ENCODE measurements at places on chromosomes 12 and 14.

- no peak for DNase-seq
Observed at GRCh38 chr12:98770230-98770629, 125.1 kb downstream of the APAF1 start.

DNA sequence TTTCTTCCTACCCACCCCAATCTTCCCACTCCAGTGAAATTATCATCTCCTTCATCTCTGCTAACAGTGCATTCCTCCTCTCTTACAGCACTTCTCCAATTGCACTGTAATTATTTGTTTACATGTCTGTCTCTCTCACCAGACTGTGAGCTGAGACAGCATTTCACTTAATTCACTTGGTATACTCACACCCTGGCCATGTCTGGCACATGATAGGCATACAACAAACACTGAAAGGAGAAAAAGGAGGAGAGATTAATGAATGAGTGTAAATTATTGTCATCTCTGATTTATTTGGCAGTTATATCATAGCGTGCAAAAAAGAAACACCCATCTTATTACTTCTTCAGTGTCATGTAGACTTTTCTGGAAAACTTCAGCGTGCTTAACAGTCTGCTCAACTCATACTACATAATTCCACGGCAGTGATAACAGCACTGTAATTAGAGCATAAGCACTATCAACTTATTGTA is 452.3 kb downstream of the ADAMTS20 start:
- DNase-seq, result no peak

DNA sequence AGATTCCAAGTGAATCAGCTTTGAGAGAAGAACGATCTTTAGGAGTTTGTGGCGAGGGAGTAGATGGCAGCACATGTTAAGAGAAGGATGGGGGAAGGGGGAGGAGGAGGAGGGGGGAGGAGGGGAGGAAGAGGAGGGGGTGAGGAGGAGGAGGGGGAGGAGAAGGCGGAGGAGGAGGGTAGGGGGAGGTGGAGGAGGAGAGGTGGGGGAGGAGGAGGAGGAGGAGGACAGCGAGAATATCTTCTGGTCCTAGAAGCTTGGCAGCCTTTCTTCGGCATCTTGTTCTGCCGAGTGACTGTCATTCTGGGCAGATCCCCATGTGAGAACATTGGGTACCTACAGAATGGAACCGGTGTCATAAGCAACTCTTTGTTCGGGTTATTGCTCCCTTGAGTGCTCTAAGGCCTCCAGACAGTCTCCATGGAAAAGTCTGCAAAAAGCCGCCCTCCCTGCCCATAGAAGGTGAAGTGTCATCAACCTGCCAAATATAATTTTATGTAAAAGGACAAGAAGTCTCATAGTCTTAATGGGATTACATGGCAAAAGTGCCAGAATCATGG is 6.9 kb downstream of the RFC5 start:
- DNase-seq, result no peak

- DNase-seq, result peak; percentile 51
Observed at GRCh38 chr14:105989566-105990302, 463.4 kb downstream of the TMEM121 start.

GRCh38 chr12:79344855-79345847 is 345.6 kb downstream of the PAWR start:
- no peak for DNase-seq

DNA sequence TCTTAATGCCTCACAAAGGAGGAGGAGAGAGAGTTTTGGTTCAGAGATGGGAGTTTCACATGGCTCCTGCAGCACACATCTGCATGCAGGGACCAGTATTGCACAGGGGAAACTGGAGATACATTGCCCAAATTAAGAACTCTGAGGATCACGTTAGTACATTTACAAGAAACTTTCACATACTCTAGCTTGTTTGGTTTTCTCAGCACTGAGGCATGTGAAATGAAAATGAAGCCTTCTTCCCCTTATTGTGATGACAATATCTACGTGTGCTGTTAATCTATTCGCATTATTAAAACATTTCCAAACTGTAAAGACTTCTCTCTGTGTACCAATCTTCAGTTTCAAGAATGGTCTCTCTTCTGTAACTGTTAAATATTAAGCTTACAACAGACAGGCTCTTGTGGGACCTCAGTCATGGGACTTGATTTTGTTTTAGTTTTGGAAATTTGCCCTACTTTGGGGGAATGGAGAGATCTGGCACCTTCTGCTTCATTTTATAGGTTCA is 124.7 kb downstream of the DAAM1 start:
- DNase-seq, result no peak

GRCh38 chr14:105091517-105092170 is 26.4 kb upstream of the GPR132 start:
- DNase-seq, result no peak

DNA sequence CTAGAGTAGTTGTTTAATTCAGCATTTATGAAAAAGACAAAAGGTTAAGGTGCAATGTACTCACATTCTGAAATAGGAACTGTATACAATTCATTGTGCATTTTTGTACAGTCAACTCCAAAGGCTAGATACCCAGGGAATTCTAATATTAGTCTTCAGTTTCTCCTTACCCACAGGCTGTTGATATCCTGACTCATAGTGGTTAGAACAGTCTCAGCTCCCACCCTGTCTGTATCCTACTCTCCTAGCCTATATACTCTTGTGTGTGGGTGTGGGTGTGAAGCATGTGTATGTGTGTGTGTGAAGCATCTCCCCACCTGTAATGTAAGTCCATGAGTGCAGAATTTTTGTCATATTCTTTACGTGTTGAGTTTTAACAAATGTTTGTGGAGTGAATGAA is 229.5 kb downstream of the NAV3 start:
- no peak for DNase-seq

GRCh38 chr12:14892726-14893505 is 7.3 kb upstream of the MGP start:
- no peak for DNase-seq

DNA sequence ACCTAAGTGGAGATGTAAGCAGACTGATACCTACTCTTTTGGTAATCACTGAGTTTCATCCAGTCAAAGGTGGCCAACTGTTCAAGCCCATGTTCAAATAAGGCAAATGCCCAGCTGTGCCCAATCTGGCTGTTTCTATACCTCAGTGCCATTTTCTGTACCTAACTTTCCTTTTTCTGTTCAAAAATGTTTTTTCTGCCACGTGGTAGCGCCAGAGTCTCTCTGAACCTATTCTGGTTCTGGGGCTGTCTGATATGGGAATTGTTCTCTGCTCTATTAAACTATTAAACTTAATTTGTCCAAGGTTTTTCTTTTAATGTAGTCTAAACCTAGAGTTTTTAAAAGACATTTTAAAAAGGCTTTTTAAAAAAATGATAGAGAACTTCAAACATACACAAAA is 391.2 kb downstream of the NOVA1 start:
- DNase-seq, result no peak

DNA sequence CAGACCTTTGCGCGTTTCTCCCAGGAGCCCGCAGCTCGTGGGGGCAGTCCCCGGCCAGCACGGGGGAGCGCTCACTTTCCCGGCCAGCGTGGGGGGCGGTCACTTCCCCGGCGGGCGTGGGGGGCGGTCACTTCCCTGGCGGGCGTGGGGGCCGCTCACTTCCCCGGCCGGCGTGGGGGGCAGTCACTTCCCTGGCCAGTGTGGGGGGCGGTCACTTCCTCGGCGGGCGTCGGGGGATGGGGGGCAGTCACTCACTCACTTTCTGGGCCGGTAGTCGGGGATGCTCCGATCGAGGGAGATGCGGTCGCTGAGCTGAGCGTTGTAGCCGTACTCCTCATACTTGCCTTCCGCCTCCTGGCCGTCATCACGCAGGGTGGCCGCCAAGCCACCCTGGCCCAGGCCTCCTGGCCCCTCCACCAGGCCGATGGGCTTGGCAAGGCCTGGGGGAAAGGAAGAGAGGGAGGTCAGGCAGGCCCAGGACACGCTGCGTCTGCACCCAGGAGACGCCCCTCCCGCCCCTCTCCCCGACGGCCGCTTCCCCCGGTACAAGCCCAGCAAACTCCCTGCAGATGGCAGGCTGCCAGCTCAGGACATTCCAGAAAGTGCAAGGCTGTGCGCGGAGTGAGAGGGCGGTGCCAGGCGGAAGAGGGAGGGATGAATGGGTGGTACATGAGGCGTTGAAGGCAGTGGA is 43.3 kb downstream of the GALNT9 start:
- DNase-seq, result no peak

GRCh38 chr14:101713621-101714349 is 47.7 kb upstream of the PPP2R5C start:
- DNase-seq, result peak; percentile 81

- peak; percentile 84 for DNase-seq
Observed at GRCh38 chr12:10395390-10395998, 5.7 kb upstream of the KLRK1 start.

DNA sequence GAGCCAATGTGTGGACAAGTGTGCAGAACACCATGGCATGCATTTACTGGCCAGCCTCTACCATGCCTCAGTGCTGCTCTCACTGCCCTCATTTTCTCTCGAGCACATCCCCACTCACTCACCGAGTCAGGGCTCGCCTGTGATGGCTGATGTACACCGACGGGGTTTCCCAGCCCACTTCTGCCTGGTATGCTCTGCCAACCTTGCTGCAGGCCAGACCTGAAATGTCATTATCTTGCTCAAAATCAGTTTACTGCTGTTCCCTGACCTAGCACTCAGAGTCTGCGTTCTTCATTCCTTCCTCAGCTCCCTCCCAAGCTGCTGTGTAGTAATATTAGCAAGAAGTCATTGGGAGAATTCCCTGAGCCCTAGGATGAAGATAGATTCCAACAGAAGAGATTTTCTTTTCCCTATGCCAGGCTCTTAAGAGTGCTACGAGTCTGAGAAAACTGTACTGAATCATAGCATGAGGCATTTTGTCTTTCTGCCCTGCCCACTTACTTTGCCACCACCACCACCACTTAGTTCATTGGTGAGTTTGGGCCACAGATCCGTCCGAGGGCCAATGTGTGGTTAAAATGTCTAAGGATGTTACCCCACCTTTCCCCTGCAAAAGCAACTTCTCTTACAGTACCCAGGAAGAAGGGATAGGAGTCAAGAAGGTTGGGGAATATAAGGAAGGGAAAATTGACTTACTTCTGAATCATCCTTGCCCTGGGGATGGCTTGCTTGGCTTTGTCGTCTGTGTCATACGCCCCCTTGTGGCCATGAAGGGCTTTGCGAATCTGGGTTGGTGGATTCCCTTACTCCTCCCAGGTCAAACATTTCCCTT is 51.0 kb downstream of the BMAL2 start:
- peak; percentile 69 for DNase-seq

- DNase-seq, result no peak
Observed at GRCh38 chr12:104263580-104264358, 39.8 kb upstream of the EID3 start.

Measured in CD4-positive, alpha-beta T cell treated with Interleukin-4 for 4 hours (primary cell).